ENCODE measurements at places on chromosomes 12 and 14.

DNA sequence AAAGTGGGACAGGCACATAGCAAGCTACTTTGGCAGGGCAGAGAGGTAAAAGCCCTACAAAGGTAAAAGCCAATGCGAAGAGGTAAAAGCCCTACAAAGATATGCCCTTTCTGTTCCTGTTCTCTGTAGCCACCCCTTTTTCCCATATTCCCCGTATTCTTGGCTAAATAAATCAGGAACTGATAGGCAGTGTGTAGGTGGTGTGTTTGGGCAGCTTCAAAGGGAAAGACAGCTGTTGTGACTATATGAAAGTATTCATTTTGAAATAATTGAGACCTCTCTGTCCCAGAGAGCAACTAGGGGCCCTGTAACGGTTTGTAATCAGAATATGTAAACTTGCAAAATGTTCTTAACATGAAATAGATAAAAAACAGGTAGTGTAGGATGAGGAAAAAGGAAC is 11.3 kb upstream of the SLC41A2 start:
- DNase-seq, result no peak

DNA sequence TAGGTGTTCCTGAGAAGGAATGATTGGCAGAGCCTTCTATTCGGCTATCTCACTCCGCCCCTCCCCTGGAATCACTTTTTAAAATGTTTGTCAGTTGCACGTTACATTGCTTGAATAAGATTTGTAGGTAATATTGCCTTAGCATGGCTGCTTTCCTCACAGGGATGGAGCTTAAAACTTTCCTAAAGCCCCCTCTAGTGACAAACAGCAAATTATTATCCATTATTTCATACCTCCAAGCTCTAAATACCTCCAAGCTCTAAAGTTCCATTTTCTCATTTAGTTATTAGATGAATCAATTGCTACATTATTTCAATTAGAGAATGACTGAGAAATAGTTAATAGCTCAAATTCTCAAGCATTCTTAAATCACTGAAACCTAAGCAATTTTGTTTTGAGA is 5.1 kb upstream of the SPATA7 start:
- DNase-seq, result peak; percentile 17

- DNase-seq, result no peak
Observed at GRCh38 chr12:116582610-116583009, 23.4 kb downstream of the MAP1LC3B2 start.

DNA sequence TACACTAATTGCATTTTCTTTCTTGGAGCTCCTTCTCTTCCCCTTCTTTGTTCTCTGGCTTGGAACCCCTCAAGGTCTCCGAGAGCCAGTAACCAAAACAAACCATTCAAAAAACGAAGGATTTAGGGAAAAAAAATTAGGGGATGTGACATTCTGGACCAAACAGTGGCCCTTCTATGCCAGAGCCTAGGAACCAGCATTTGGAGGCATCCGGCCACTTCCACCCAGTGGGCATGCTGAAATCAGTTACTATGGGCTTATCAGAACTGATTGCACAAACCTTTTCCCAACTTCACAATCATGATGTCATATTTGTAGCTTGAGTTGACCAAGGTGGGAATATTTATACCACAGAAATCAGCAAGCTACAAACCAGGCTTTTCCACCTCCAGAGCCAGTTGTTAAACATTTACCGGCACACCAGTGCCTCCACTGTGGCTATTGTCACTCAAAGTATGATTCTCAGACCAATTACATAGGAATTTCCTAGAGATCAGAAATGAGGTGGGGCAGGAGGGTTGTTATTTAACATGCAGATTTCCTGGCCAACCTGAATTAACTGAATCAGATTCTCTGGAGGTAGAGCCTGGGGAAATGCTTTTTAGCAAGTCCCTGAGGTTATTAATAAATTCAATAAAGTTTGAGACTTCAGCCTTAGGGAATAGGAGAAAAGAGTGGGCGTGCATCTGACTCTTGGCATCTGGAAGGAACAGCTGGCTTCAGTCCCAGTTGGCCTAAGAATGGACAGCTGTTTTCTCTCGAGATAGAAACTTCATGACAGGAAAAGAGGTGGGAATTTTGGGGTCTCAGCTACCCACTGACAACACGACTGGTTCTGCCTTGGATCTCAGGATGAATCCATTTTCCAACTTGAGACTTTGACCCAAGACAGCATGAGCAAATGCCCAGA is 273.9 kb downstream of the ZFP36L1 start:
- no peak for DNase-seq

- DNase-seq, result no peak
Observed at GRCh38 chr12:100460702-100461101, 13.0 kb upstream of the NR1H4 start.

GRCh38 chr12:24049728-24050127 is 100.3 kb upstream of the SOX5 start:
- DNase-seq, result no peak

DNA sequence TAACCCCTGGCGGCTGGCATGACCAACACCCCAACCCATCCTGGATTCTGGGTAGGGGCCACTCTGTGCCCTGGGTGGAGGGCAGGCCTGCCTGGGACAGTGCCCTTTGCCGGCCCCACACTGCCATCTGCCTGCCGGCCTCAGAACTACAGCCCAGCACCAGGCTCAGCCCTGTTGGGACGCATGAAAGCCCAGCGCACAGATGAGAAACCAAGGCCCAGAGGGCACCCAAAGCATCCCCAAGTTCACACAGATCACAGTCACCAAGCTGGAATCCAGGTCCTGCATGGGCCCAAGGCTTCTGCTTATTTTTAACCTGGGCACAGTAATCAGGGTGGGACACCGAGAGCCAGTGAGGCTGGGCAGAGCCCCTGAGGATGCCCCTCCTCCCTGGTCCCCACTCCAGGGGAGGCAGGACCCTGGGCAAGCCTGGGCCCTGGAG is 26.2 kb downstream of the RFLNA start:
- DNase-seq, result peak; percentile 40

GRCh38 chr12:49365542-49365941 is 1.7 kb upstream of the SPATS2 start:
- DNase-seq, result peak; percentile 78

- no peak for DNase-seq
Observed at GRCh38 chr12:76290963-76291859, 57.0 kb downstream of the BBS10 start.

GRCh38 chr14:58216544-58216943 is 16.6 kb downstream of the ACTR10 start:
- DNase-seq, result no peak

DNA sequence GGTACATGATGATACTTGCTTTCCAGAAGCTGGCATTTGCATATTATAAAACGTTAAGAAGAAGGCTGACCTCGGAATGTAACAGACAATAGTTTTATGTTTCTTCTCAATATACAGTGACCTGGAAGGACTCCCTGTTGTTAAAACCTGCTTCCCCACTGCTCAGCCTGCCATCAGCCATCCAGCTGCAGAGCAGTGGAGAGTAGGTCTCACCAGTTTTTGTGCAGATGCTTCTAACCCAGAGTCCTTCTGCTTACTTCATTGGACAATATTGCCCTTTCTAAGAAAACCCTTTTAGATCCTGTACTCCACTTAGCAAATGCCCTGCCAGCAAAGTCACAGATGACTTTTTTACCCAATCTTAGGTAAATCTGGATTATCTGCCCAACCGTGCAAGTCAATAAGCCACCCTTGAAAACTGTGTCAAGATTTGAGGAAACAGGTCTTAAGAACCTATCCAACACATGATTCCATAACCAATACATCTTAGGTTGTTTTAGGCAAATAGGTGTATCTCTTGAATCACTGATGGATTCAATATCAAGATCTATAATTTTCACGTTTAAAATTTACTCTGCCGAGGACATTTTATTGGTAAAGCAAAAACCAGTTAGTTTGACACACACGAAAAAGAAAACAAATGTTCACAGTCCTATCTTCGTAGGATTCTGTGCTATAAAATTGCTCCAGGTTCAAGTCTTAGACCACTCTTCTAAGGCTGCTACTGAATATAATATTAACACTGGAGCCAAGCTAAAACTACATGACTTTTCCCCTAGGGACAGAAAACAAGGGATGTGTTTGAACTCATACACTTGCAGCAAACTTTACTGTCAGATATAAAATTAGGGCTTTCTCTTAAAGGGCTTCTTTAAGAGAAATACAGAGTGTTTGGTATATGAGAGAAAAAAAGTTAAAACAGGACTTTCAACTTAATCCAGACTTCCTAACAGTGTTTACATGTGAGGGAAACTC is 5.7 kb downstream of the PHLDA1 start:
- DNase-seq, result peak; percentile 79

DNA sequence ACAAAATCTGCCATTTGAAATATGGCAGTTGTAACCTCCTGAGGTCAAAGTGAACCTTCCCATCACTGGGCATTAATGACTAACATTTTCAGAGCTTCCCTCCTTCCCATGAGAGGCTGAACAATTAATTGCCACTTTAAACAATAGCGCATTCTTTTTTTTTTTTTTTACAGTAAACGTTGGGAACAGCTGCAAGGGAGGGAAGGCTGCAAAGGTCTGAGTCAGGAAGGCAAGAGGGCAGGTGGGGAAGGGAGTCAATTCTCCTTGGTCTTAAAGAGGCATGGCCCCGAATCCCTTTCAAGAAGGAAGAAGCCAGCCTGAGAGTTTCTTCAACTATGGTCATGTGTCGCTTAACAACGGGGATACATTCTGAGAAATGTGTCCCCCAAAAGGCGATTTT is 41.0 kb upstream of the PLEKHG3 start:
- DNase-seq, result no peak

- DNase-seq, result no peak
Observed at GRCh38 chr12:50572760-50573159, 68.0 kb downstream of the DIP2B start.

- DNase-seq, result peak; percentile 37
Observed at GRCh38 chr12:16531621-16532020, 74.3 kb downstream of the LMO3 start.

- DNase-seq, result no peak
Observed at GRCh38 chr12:9032202-9032964, 43.0 kb downstream of the KLRG1 start.

DNA sequence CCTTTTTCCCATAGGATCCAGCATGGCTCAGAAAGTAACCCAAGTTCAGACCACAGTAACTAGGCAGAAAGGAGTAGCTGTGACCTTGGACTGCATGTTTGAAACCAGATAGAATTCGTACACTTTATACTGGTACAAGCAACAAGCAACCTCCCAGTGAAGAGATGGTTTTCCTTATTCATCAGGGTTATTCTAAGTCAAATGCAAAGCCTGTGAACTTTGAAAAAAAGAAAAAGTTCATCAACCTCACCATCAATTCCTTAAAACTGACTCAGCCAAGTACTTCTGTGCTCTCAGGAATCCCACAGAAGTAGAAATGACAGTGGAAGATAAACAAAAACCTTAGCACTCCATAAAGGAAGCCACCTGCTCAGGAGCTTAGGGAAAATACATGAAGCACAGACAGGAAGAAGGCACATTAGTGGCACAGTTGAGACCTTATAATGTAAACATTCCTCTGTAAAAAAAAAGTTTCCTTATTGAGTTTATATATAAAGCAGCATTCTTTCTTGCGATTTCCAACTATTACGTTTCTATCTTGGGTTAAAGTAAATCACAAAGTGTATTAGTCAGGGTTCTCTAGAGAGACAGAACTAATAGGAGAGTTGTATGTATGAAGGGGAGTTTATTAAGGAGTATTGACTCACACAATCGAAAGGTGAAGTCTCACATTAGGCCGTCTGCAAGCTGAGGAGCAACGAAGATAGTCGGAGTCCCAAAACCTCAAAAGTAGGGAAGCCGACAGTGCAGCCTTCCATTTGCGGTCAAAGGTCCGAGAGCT is 398.4 kb downstream of the DAD1 start:
- DNase-seq, result peak; percentile 46

- no peak for DNase-seq
Observed at GRCh38 chr12:54136844-54137580, 51.8 kb downstream of the SMUG1 start.

GRCh38 chr14:35385042-35385839 is 19.3 kb downstream of the NFKBIA start:
- no peak for DNase-seq

GRCh38 chr12:56115329-56115728 is 1.1 kb upstream of the RPL41 start:
- peak; percentile 59 for DNase-seq

GRCh38 chr12:109962398-109962797 is 33.8 kb downstream of the GIT2 start:
- DNase-seq, result no peak

DNA sequence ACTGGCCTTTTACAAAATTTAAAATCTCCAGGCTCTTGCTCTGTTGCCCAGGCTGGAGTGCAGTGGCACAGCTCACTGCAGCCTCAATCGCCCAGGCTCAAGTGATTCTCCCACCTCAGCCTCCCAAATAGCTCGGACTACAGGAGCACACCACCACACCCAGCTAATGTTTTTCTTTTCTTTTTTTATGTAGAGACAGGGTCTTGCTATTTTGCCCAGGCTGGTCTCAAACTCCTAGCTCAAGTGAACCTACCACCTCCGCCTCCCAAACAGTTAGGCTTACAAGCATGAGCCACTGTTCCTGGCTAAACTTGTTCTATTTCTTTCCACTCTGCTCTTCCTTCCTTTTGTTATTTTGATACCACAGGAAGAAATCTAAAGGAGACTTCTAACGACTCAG is 15.2 kb downstream of the SYNJ2BP start:
- DNase-seq, result no peak

GRCh38 chr14:99968191-99968920 is 96.9 kb upstream of the EVL start:
- DNase-seq, result no peak

DNA sequence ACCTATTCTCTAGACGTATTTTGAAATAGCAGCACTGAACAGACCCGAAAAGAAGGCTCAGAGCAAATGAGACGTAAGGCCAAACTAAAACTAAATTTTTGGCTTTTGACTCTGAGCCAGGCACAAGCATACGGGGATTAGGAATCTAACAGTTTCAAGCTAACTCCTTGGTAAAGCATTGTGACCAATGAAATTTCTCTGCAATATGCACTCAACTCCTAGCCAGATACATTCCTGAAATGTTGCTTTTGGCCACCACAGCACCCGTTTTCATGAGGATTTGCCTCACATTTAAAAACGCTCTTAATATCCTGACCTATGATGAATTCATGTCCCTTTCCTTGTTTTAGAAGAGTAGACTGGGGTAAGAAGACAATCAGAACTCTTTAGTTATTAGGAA is 53.1 kb upstream of the NPFF start:
- no peak for DNase-seq

- DNase-seq, result no peak
Observed at GRCh38 chr14:33114331-33114730, 175.7 kb downstream of the NPAS3 start.

GRCh38 chr12:47360093-47360480 is 280.3 kb upstream of the AMIGO2 start:
- no peak for DNase-seq

DNA sequence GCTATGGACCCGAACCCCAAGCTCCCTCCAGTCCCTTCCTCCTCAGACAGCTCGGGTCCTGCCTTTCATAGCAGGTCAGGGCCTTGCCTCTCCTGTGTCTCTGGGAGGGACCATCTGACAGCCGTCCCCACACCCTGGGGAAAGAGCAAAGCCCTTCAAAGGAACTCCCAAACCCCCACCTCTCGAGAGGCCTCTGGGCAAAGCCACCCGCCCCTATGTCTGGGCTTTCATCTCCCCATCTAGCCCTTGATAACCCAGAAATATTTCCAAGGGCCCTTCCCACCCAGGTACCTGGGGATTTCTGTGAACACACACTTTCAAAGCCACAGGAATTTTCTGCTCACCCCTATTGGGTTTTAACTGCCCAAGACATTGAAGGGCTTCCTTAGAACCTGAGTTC is 32.1 kb downstream of the SNRNP35 start:
- no peak for DNase-seq

- no peak for DNase-seq
Observed at GRCh38 chr12:103994235-103994634, 28.6 kb downstream of the TDG start.

GRCh38 chr12:60052483-60052882 is 456.7 kb downstream of the SLC16A7 start:
- peak; percentile 52 for DNase-seq
